ENCODE measurements at places on chromosomes 5 and 9.
A peak's percentile ranks its signal among the peaks of the same experiment; 100 is the strongest.

- DNase-seq, result no peak
Measured at GRCh38 chr9:111949919-111950318, 53.3 kb downstream of the UGCG start.

DNA sequence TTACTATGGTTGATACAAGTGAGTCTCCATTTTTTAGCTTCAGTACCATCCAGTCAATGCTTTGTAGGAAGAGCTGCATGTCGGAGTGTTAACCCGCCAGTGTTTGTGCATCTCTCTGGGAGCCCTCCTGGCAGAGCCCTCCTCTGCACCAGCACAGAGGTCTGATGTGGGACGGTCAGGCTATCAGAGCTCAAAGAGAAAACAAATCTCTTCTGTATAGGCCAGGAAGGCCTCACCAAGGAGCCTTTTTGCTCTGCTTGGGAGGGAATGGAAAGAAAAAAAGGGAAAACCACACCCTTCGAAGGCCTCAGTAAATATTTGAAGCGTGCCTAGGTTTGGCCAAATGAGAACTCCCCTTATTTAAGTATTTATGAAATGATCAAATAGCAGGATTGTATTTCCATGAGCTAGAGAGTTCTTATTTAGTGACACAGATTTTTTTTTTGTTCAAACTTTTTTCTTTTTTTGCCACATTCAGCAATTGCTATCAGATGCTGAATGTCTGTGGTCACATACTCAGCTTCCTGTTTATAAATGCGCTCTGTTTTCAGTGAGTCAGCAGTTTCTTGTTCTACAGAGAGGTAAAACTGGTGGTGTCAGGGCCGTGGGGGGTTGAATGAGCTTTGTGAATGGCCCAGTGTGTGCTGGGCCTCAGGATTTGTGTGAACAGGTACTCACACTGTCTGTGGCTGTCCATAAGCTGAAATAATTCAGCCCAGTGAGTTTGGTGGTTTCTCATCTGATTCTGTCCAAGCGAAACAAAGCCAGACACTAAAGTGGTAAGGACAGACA, 226.6 kb downstream of the SNX18 start:
- peak; percentile 12 for DNase-seq

GRCh38 chr5:106127341-106127781, 1543.4 kb downstream of the EFNA5 start:
- DNase-seq, result no peak

GRCh38 chr9:79621916-79622575, 50.3 kb downstream of the TLE4 start:
- DNase-seq, result no peak

GRCh38 chr9:22237497-22238363, 208.9 kb upstream of the DMRTA1 start:
- no peak for DNase-seq

DNA sequence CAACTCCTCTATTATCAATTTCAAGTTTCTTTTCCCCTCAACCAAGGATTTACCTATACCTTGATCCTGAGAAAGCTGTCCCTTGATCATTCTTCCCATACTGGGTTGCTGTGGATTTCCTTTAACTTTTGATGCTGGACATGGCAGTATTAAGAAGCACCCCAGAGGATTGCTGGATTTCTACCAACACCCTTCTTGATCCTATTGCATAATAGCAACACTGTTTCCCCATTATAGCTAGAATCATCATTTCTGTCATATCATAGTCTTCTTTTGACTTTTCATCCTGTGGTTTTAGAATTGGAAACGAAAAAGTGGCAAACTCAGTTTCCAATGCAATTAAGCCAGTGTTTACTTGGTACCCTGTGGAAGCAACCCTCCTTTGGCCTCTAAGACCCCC, 154.9 kb downstream of the ARRDC3 start:
- no peak for DNase-seq

GRCh38 chr9:133151601-133152525, 11.9 kb downstream of the GBGT1 start:
- no peak for DNase-seq

DNA sequence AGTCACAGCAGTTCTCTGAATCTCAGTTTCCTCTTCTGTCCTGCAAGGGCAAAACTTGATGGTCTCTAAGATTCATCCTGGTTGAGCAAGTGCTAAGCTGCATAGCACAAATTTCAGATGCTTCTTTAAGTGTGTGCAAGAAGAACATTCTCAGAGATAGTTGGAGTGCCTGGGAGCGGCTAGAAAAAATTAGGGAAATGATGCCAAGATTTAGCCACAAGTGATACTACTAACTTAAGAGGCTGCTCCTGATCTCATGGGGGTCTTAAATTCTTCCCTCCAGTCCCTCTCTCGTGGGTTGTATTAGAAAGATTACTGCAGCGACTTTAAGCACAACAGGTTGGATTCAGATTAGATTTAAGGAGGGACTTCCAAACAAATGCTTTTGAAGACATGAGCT, 24.2 kb downstream of the INSYN2B start:
- DNase-seq, result no peak

DNA sequence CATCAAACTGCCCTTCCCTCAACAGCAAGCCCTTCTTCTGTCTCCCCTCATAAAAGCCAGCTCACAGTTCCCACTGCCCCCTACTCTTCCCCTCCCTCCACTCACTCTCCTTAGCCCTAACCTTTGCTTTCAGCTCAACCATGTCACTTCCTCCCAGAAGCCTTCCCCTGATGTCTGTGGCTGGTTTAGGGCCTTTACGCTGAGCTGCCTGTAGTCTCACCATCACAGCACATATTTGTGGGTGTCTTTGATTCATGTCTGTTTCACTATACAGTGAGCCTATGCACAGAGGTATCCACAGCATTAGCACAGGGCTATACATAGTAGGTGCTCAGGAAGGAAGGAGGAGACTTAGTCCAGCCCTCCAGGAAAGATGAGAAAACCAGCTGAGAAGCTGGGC, 34.7 kb downstream of the C9orf50 start:
- no peak for DNase-seq

DNA sequence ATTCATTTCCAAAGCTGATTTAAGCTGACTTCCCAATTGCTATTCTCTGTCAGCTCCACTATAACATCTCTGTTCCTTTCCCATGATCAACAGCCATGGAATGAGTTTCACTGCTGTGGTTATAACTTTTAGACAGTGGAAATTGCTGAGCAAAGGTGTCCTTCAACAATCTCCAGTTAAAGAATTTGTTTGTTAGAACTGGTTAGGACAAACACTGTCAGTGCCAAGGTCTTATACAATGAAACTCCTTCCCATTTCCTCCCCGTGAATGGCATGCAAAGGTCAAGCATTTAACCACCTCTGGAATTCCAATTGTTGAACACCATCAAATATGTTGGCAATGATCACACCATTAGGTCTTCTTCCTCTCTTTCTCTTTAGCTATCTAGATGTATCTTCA, 45.7 kb upstream of the GHR start:
- DNase-seq, result no peak
